ENCODE measurements at places on chromosomes 4 and X. TPM values are rescaled to one million over a fixed set of nuclear protein-coding genes. Genes with fewer than 3 reads are reported as not detected.

DNA sequence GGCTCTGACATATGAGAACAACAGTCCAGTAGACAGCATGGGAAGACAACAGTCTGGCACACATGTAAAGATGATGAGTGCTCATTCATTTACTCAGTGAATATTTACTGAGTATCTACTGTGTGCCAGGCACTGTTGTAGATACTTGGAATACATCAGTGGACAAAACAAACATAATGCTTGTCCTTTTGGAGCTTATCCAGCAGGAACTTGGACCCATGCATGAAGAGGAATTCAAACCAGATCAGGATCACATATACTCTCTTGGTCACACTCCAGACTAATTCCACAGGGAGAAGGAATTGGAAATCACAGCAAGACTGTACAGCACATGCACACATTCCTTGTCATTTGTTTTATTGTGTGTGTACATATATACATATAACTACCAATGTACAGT, 217.6 kb upstream of the TTC29 start:
- DNase-seq, result no peak

DNA sequence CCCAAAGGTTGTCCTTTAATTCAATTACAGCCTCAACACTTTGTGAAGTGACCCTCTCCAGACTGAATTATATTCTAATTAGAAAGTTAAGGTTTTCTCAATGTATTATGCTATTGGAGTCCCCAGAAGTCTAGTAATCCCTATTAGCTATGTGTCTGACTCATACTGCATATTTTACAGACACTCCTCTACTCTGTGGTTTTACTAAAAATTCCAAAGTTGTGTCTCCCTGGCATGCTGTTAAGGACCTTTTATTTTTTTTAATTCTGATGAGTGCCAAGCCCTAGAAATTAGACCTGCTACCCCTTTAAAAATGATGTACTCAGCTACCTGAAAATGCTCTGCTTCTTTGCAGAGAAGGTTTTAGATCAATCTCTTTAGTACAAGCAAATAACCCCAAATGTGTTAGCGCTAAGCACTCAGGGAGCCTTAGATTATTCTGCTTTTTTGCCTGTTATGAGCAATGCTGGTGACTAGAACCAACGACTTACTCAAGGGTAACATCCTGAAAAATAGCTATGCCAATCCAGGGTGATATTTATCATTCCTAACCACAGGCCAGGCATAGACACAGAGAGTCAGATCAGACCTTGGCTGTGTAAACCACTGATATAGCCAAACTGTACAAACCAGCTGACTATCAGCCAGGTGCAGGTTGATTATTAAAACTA, 26.1 kb upstream of the CXCL13 start:
- peak; percentile 18 for DNase-seq

DNAJB14 gene
- polyA plus RNA-seq, result 13.1 TPM

GEMIN8 gene
- 19.7 TPM for polyA plus RNA-seq

IL13RA2 gene
- 0.50 TPM for polyA plus RNA-seq

PRKX gene
- polyA plus RNA-seq, result 14.6 TPM

NAT8L gene
- not detected for polyA plus RNA-seq

Data from AG04450 (cell line).